Amniotic epithelial cell (primary cell): ENCODE measurements at places on chromosomes 4 and X.

- DNase-seq, result no peak
Measured at GRCh38 chrX:50456712-50457484, 13.7 kb downstream of the DGKK start.

DNA sequence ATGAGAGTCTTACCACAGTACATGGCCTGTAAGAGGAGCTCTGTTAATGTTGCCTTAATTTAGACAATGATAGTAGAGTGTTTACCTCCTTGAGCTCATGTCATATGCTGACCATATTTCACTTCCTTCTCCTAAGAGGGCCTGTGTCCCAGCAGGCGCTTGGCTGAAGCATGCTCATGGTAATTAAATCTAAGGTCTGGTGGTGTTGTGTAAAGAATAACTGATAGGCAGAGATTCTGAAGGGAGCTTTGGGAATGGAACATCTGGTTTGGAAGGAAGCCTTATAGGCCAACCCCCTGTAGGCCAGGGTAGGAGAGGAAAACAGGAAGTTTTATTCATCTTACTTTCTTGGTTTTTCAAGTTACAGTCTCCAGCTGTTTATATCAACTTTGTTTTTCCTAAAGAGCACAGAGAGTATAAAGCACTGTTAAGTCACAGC is 300.2 kb downstream of the USP46 start:
- DNase-seq, result no peak

GRCh38 chr4:108244606-108245005 is 75.9 kb upstream of the LEF1 start:
- no peak for DNase-seq

DNA sequence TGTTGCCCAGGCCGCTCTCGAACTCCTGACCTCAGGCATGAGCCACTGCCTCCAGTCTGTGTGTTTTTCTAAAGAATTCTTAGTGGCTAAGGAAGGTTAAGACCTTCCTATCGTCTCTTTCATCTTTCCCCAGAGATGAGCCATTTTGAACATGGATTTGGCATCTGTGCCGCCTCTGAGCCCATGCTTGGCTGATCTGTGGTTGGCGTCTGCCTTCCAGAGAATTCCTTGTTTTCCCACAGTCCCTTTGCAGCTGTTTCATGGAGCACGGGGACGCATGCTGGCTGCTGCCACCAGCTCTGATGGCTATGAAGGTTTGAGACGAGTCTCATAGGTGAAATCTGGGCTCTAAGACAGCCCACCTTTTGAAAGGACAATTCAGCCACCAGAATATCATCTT is 60.4 kb downstream of the SHROOM2 start:
- no peak for DNase-seq
